ENCODE measurements at places on chromosomes 4 and X.

- no peak for DNase-seq
Measured at GRCh38 chrX:151039351-151039750, 56.2 kb downstream of the HMGB3 start.

DNA sequence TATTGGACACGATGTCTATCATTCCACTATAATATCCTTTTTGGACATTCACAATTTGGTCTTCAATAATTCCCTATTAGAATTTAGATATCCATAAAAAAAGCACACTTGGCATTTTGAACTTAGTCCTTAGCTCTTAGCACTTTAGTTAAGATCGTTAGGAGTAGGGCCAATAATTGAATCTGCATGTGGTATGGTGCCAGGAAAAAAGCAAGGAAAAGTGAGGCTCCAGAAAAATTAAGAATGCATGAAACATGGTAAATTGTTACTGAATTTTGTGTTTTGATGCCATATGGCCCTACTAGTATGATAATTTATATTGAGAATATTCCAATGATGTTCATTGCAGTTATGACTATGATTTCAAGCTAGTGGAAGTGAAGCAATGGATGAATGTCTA is 53.6 kb upstream of the TEX13A start:
- DNase-seq = no peak

- DNase-seq = no peak
Measured at GRCh38 chr4:169090484-169091215, 80.6 kb upstream of the CBR4 start.

- no peak for DNase-seq
Measured at GRCh38 chr4:7719354-7720174, 220.1 kb downstream of the AFAP1 start.

GRCh38 chrX:139720136-139720535 is 12.2 kb upstream of the MCF2 start:
- peak; percentile 18 for DNase-seq

DNA sequence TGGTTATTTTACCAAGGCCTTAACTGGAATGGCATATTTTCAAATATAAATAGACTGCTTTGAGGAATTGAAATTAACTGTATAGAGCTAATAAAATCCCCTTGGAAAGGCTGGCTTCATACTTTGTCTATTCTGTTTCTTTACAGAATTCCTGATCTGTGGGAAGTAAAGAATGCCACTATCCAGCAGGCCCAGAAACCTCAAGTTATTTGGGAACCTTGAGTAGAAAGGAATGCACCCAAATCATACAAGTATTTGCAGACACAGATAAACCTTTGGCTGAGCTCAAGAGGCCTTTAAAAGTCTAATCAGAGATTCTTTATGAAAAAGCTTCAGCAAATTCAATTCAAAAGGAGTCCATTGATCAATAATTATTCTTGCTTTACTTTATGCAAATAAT is 975.7 kb upstream of the PABPC4L start:
- DNase-seq = peak; percentile 13

DNA sequence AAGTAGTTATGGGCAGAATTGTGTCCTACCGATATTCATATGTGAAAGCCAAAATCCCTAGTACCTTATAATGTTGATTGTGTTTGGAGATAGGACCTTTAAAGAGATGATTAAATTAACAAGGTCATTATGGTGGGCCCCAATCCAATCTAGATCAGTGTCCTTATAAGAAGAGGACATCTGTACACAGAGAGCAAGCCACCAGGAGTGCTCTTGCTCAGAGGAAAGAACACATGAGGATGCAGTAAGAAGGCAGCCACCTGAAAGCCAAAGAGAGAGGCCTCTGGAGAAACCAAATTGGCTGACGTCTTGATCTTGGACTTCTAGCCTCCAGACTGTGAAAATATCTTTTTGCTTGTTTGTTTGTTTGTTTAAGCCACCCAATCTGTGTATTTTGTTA is 1290.8 kb upstream of the PABPC4L start:
- DNase-seq = no peak

GRCh38 chr4:110634350-110635162 is 11.7 kb upstream of the PITX2 start:
- DNase-seq = no peak

DNA sequence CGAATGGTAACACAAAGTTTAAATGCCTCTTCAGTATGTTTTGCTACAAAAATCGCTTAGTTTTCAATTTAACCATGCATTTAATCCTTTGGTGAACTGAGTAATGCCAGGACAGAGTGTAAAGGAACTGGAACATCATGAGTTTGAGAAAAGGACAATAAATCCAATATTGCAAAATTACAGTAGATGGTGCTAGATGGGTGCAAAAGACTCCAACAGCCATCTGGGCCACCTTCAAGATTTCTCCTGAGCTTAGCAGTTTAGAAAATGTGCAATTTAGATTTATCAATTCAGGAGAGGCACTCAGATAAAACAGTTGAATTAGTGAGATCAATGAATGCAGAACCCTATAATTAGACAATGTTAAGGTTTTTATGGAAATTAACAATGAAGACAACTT is 33.2 kb upstream of the MID1IP1 start:
- peak; percentile 6 for DNase-seq

DNA sequence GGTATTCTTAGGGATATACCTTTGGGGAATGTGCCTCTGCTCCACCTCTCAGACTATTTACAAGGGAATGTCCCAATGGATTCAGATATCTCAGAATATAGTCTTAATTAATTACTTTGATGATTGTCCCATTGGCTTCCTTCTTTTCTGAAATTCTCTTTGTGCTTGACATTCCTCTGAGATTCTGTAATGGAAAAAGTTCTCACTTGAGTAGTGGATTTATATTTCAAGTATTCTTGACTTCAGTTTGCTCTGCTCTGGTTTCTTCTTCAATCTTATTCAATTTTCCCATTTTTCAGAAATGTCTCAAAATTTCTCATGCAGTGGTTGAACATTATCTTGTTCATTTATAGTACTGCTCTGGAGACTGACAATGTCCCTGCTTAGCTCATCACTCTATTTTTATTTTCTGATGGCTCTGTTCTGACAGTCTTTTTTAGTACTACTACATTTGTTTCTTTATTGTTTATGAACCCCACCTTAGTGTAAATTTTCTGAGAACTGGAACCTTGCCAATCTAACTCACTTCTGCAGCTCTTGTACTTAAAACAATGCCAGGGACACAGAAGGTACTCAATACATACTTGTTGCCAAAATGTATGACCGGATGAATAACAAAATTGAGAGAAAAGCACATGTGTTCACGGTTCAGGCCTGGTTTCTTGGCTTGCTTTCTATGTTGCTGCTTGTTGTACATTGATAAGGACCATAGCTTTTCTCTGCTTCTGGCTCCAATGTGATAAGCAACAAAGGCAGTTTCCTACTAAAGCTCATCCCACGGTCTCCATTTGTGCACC is 471.7 kb downstream of the GASK1B start:
- no peak for DNase-seq

DNA sequence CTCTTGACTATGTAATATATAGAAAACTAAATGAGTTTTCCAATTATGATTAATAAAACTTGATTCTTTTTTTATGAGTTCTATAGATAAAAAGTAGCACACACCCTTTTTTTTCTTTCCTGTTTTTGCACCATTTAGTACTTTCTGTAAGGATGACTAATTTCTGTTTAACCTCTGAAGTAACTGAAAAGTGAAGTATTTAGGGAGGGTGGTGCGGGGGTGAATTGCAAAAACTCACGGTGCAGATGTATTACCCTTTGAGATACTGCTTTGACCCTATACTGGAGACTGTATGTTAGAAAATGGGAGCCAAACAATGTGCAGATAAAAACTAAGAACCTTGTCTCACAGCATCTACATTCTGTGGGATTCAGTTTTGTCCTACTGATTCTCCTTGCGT is 471.6 kb downstream of the DTHD1 start:
- no peak for DNase-seq

GRCh38 chr4:157838366-157838765 is 334.5 kb downstream of the GASK1B start:
- DNase-seq = no peak

All from HFFc6 (cell line).